ENCODE measurements at places on chromosomes 3 and 15.
A peak's percentile ranks its signal among the peaks of the same experiment; 100 is the strongest.

- DNase-seq, result no peak
Measured at GRCh38 chr3:33886015-33886414, 87.6 kb downstream of the PDCD6IP start.

- DNase-seq, result peak; percentile 12
Measured at GRCh38 chr15:50257924-50258323, 7.6 kb downstream of the HDC start.

GRCh38 chr3:100978011-100978659 lies 15.1 kb downstream of the ABI3BP start:
- no peak for DNase-seq

GRCh38 chr3:180909369-180910127 lies 2.9 kb upstream of the FXR1 start:
- DNase-seq, result no peak

DNA sequence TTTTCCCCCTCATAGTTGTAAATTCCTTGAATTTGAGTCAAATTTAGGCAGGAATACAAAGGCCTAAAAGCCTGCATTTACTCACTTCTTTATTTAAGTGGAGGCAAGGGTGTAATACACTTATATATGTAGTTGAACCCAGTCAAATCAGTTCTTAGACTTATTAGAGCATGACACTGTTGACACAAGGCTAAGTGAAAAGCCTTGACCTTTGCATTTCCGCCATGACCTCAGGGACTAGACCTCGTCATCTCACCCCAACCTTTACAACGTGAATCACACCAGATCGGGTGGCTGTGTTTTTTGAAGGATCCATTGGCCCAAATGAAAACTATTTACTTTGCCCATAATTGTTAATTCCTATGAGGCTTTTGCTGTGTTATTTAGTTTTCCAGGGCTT lies 774.4 kb downstream of the ROBO1 start:
- DNase-seq, result no peak

DNA sequence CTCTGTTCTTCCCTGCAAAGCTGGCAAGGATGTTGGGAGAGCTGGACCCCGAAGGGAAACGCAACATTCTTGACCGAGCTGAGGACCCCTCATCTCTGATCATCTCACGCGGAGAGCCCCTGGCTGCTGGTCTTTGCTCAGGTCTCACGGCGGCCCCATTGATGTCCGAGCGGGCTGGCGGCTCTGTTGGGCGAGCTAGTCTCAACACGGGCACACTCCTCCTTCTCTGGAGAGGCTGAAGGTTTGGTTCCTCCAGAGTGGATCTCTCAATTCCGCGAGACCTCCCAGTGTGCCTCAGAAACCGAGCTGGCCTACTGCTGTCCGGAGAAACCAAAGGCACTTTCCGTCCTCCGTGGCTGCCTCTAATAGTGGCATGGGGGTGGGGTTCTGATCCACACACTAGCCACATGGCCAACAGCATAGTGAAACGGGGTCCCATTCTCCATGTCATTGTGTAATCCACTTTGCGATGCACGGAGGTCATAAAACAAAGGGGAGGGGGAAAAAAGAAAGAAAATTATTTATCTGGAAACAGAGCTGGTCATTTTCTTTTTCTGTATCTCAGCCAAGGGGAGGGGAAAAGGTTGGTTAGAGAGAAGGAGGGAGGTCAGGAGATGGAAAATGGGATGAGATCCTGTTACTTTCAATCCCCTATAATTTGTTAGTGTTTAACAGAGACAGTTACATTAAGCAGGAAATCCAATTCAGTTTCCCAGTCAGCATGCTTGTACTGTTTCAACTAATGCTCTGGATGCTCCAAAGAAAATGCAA lies 1.3 kb downstream of the CCDC80 start:
- DNase-seq, result no peak

- no peak for DNase-seq
Measured at GRCh38 chr3:73716418-73716817, 91.7 kb upstream of the PDZRN3 start.

DNA sequence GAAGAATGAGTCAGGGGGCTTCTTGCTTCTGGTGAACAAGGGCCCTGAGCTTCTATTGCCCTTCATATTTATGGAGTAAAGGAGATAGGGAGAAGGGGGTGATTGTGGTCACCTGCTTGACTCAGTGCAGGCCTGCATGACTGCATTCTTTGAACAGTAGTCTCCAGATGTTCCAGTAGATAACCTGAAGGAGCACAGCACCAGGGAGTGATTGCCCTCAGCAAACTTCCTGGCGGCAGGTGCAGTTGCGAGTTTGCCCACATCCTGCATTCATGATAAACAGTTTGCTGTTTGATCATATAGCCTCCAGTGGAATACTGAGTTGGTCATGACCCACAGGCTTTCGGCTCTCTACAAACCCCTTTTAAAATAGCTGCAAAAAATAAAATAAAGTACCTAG lies 1632.7 kb downstream of the OTOL1 start:
- DNase-seq, result no peak

- DNase-seq, result no peak
Measured at GRCh38 chr3:158165141-158165655, 55.3 kb downstream of the RSRC1 start.

DNA sequence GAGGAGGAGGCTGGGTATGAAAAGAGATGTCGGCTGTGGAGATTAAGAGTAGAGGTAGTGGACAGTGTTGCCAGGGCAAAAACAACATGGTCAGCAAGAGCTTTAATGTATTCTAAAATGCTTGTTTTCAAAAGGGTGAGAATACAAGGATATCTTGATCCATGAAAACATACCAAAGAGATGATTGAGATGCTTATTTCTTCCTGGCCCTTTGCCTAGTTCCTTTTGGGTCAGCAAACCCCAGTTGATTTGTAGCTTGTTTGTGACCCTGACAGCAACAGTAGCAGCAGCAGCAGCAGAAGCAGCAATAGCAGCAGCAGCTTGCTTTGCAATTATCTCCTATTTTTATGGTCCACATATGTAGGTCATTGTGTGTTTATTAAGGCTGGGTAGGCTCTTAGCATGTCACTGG lies 337.3 kb downstream of the LPP start:
- DNase-seq, result no peak

- DNase-seq, result no peak
Measured at GRCh38 chr3:24595796-24596195, 101.1 kb upstream of the THRB start.

GRCh38 chr3:52442409-52443267 lies 2.3 kb downstream of the SEMA3G start:
- DNase-seq, result no peak

DNA sequence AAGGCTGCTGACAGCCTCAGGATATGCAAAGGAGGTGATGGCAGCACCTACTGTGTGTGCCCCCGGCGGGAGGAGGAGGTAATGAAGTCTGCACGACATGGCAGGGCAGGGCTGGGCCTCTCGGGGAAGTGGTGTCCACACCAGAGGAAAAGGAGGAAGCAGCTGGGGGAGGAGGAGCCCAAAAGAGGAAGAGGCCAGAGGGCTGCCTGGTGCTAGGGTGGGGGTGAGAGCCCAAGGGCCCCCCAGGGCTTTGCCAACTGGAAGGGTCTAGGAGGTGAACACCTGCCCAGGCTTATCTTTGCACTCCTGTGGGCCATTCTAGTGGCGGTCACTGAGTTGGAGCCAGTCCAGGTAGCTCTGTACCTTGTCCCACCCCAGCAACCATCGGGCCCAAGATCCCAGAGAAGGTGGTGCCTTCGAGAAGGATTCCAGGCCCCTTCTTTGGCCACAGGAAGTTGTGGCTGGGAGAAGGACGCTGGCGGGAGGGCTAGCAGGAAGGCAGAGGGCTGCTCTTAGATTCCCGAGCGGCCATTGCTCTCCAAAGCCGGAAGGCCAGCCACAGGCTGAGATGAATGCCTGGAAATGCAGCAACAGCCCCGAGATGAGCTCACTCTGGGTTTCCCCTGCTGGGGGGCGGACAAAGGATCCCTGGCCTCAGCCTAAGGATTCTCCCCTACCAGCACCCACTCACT lies 7.0 kb downstream of the GNAI2 start:
- DNase-seq, result no peak

GRCh38 chr3:160963949-160964348 lies 141.2 kb downstream of the B3GALNT1 start:
- no peak for DNase-seq

DNA sequence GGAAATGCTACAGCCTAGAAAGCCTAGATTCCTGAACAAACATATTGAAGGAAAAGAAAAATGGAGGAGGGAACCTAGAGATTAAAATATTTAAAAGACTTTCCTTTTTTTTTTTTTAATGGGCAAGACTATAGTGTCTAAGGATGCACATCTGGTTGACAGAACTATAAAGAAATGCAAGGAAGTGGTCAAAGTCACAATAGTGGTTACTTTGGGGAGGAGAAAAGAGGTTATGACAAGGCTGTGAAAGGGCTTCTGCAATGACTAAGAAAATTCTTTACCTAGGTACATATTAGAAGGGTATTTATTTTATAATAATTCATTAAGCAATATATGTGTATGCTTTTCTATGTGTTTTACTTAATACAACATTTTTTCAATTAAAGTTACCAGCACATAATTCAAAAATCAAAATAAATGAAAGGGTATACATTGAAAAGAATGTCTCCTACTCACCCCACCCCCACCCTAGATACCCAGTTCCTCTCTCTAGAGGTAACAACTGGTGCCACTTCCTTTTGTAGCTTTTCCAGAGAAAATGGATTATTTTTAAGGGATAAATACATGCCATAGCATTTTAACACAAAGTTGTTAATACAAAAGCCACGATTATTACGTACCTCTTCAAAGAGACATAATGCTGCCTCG lies 70.1 kb downstream of the HERC1 start:
- no peak for DNase-seq

GRCh38 chr15:40582726-40583246 lies 11.3 kb upstream of the KNL1 start:
- no peak for DNase-seq

GRCh38 chr3:115855911-115856310 lies 232.6 kb downstream of the GAP43 start:
- no peak for DNase-seq

GRCh38 chr3:124557433-124558232 lies 172.6 kb upstream of the UMPS start:
- DNase-seq, result no peak

- DNase-seq, result no peak
Measured at GRCh38 chr3:65928110-65928509, 110.6 kb downstream of the MAGI1 start.

DNA sequence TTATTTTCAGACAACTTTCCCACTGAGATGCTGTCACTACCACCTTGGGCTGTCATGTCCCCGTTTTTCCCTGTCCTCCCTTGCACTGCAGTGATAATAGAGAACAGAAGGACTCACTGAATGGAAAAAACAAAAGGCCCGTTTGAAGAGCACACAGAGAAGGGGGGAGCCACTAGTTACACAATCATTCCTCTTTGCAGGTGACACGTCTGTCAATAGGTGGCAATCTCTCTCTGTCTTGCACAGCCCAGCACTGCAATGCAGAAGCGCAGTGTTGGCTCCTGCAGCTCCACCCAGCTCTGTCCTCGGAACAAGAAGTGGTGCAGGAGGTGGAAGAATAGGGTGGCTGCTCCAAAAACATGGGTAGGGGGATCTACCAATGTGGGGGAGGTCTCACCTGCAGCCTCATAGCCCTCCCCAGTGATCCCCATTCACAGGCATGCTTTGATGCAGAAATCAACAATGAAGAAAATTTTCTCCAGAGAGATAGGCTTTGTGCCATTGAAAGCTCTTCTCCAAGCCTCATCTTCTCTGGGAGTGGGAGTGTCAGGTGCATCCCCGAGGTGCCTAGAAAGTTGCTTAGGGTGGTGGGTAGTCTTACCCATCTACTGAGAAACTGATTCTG lies 31.8 kb downstream of the FSTL1 start:
- DNase-seq, result no peak
